CD4-positive, alpha-beta T cell (primary cell): ENCODE measurements at places on chromosomes 7 and 10.

DNA sequence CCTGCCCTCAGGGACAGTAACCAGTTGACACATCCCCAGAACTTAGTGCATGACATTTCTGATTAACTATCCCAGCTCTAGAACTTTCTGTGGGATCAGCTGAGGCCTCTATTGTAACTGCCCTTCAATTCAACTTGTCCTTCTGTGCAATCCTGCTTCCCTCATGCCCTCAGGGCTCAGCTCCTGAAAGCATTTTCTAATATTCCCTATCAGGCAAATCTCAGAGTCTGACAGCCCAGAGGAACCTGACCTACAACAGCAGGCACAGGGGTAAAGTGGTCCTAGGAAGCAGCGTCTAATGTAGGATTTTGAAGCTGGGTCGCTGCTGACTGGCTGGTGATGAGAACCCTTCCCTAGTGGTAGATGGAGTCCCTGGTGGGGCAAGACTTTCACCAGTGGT, 13.6 kb upstream of the STN1 start:
- no peak for DNase-seq

DNA sequence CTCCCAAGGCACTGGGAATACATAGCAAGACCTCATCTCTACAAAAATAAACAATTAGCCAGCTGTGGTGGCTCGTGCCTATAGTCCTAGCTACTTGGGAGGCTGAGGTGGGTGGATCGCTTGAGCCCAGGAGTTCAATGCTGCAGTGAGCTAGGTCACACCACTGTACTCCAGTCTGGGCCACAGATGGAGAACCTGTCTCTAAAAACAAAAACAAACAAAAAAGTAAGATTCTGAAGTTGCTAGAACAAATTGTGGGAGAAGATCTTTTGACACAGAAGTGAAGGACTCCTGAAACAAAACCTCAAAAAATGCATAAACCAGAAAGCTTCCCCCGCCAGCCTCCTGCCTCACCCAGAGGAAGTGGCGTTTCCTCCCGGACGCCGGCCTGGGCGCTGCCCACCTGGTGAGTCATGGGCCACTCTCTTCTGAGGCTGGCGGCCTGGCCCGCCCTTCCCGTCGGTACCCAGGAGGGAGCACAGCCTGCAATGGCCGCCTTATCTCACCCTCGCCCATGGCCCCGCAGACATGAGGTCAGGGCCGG, 25.4 kb upstream of the ELN start:
- DNase-seq, result no peak

DNA sequence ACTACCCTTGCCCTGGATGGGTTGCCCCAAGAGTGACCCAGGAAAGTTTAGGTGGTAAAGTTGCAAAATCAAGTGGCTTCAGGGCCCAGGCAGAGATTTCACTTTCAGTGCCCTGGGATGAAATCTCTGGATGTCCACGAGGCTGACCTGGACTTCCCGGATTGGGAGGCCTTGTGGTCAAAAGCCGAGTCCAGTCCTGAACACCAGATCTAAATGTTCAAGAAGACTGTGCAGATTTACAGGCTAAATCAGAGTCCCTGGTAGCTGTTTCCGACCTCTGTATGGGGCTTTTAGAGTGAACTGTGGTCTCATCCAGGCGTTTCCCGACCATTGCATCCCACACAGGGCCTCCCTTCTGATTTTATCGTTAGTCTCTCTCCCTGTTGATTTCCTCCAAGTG, 95.3 kb downstream of the WDR11 start:
- no peak for DNase-seq

DNA sequence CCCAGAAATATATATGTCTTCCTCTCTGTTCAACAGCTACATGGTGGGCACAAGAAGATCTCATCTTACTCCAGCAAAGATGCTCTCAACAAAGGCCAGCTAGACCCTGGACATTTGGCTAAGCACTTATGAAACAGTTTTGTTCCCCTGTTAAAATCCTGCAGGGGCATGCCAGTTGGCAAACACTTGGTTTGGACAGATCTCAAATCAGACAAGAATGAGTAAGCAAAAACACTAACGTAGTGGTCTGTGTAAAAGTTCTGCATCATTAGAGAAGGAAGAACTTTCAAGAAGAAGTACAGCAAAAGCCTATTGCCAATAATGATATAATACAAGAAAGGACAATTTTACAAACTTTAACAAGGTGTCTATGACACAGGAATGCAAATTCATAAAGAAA, 125.6 kb downstream of the CALN1 start:
- DNase-seq, result no peak

DNA sequence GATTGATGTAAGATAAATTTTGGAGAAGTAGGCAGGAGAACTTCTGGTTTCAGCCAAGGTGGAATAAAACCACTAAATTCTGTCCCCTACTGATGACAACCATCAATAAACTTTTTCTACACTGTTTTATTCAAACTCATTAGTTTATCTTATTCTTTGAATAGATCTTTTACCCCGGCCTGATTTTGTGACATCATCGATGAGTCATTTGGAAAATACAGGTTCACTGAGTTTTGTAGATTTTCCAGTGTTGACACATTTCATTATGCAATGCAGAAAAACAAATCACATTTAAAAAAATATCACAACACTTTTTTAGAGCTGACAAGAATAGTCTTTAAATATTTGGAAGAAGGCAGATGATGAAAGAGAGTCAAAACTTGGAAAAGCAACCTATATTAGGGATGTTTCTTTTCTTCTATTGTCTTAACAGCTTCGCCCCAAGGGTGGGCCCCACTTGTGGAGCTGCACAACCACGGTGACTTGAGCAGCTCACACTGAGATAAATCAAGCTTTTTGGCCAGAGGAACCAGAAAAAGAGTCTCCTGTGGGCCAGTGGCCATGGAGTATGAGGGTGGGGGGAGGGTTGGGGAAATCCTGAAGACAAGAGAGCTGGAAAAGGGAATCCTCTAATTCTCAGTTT, 112.8 kb downstream of the PTEN start:
- DNase-seq, result no peak

GRCh38 chr7:105097619-105098018, 83.6 kb downstream of the KMT2E start:
- no peak for DNase-seq

DNA sequence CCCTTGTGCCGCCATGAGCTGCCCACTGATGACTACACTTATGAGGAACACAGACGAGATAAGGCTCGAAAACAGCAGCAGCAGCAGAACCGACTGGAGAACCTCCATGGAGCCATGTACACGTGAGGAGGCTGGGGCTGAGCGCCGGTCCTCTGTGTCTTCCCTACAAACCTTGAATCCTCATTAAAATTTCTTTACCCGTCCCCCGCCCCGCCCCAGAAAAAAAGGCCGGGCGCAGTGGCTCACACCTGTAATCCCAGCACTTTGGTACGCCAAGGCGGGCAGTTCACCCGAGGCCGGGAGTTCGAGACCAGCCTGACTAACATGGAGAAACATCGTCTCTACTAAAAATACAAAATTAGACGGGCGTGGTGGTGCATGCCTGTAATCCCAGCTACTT, 1.5 kb upstream of the RINT1 start:
- no peak for DNase-seq

GRCh38 chr7:621572-622285, 102.1 kb upstream of the PDGFA start:
- DNase-seq, result no peak

DNA sequence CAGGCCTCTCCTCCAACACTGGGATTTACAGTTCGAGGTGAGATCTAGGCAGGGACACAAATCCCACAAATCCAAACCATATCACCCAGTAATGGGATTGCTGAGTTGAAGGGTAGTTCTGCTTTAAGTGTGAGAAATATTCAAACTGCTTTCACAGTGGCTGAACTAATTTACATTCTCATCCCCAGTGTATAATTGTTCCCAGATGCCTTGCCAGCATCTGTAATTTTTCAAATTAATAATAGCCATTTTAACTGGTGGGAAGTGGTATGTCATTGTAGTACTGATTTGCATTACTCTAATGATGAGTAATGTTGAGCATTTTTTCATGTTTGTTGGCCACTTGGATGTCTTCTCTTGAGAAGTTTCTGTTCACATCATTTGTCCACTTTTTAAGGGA, 592.8 kb upstream of the GRM3 start:
- DNase-seq, result no peak

DNA sequence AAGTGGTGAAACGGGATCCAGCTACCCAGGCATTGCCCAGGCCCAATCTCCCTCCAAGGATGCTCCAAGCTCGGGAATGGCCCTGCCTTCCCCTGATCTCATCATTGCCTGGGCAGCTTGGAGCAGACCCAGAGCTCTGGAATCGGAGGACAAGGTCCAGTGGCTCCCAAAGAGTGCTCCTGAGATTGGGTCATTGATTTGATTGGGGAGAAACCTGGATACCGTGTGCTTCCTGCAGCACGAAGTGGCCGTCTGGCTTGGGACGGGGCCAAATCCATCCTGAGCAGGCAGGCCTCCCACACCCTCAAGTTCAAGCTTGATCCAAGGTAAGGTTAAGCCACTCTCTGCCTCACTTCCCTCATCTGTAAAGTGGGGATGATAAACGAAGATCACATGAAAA, 69.9 kb downstream of the OAT start:
- no peak for DNase-seq

GRCh38 chr7:123666492-123666891, 10.8 kb downstream of the LMOD2 start:
- no peak for DNase-seq

DNA sequence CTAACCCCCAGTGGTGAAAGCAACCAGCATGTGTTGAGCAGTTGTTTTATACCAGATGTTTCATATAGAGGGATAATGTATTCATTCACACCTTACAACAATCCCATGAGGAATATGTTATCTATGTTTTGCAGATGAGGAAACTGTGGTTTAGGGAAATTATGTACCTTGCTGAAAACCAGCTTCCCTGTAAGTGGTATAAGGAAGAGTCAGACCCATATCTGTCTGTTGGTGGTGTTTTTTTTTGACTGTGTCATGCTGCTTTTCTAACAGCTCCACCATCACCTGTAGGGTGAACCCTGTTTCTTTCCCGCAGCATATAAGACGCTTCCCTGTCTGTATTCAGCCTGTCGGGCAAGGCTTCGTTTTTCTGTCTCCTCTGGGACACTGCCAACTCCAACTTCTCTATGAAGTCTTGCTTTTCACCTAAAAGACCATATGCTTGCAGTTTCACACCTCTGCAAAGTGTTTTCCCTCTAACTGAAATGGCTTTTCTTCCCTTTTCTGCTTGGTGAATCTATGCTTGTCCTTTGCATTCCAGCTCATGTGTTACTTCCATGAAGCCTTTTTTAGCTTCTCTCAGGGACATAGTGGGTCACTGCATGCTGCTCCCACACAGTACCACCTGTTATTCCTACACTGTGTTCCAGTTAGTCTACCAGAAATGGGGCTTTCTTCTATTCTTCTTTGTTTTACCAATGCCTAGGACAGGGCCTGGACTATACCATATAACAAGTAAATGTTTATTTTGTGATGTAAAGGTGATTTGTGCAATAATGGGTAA, 92.8 kb downstream of the ST7 start:
- no peak for DNase-seq

DNA sequence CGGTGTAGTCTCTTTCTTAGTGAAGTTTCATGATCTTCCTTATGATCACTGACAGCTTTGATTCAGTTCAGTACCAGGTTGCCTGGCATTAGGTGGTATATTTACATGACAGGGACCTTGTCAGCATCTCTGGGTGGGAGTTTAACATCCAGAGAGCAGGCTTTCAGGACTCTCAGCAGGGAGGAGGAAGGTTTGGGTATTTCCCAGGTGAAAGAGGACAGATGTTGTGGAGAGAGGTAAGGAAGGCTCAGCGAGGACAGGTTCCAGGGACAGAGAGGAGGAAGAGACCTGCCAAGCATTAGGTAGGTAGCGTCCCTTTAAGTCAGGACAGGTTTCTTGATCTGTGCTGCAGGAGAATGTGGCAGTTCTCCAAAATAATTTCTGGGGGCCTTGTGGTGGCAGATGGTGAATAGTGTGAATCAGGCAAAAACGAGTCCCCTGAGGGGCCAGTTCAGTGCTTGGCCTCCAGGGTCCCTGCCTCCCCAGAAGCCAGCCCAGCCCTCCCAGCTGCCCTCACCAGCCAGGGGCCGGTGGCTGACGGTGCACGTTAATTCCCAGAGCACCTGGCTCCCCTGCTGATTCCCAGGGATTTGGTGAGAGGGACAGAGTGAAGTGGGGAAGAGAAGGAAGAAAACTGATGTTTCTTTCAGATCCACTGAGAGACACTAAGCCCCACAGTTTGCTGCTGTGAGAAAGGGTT, 82.0 kb downstream of the VWC2 start:
- DNase-seq, result no peak

GRCh38 chr7:150382844-150383225, 3.7 kb downstream of the ZNF775 start:
- DNase-seq, result no peak

DNA sequence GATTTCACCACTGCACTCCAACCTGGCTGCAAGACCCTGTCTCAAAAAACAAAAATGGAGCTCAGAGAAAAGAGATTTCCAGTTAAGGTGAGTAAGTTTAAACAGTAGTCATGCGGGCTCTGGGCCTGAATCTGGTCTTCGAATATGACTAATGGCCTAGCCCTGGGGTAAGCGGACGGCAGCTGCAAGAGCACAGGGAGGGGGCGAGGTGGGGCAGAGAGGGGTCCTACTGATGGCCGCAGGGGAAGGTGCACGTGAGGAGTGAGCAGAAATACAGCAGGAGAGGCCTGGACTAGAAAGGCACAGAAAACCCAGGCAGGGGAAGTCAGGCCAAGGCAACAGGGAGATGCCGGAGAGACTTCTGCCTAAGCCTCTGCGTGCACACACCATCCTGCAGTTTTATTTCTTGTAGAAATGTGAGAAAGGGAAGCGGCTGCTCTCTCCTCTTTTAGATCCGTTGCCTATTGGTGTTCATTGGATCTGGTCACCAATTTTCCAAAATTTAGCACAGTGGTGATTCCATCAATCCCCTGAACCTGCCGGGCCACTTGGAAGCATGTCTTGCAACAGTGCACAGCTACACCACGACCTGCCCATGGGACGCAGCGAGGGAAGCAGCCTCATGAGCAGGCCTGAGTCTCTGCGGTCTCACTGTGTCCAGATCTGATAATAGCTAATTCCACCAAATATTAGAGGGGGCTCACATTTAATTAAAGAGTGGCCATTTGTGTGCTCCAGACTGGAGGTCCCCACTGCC, 139.0 kb downstream of the PAXIP1 start:
- no peak for DNase-seq

DNA sequence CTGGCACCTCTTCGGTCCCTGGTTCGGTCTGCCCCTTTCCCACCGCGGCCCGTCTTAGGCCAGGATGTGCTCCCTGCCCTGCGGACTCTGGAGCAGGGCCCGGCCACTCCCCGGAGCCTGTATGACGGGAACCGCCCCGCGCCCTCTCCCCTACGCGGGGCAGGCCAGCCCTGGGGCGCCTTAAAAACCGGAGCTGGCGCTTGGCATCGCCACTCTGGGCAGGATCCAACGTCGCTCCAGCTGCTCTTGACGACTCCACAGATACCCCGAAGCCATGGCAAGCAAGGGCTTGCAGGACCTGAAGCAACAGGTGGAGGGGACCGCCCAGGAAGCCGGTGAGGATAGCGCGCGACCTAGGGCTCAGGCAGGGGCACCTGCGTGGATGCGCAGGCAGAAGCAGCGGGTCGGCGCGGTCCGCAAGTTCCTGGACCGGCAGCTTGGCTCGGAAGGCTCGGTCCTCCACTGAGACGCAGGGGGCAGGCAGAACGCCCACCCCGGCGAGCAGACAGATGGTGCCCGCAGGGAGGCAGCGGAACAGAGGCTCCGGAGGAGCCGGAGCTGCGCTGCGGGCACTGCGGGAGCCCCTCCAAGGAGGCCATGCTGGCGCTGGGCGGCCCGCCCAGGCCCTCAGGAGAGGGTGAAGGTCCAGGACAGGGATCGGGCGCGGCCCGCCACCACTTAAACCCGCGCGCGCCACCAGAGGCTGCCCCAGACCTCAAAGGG, at the start of gene ADIRF:
ADIRF (plus strand) TSS at position 212 of the 723 bp plus-strand sequence; CDS start at position 275, 63 bp downstream.
- DNase-seq, result no peak

GRCh38 chr7:158409120-158409519, 178.5 kb downstream of the PTPRN2 start:
- DNase-seq, result no peak

GRCh38 chr7:21603972-21604749, 61.3 kb downstream of the DNAH11 start:
- no peak for DNase-seq
